ENCODE measurements at places on chromosomes 13 and 19.

GRCh38 chr13:108924541-108924940 is 295.1 kb downstream of the MYO16 start:
- DNase-seq = no peak

DNA sequence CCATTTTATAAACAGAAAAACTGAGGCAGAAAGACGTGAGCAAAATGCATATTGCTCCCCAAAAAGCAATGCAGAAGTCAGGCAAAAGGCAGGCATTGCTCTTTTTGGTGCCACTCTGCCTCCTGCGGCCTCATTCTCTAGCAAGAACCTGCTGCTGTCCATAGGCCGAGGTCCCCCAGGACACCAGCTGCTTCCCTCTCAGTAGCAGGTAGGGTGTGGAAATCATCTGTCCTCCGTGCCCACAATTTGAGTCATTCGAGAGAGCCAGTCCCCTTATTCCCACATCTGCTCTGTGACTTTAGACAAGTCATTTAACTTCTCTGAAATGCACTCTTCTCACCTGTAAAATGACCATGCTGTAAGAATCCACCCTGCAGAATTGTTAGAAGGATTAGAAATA is 50.0 kb downstream of the TNFRSF19 start:
- DNase-seq = no peak

GRCh38 chr19:13090511-13091231 is 12.0 kb downstream of the LYL1 start:
- no peak for DNase-seq

- DNase-seq = no peak
Observed at GRCh38 chr19:29187676-29188075, 25.3 kb downstream of the UQCRFS1 start.

DNA sequence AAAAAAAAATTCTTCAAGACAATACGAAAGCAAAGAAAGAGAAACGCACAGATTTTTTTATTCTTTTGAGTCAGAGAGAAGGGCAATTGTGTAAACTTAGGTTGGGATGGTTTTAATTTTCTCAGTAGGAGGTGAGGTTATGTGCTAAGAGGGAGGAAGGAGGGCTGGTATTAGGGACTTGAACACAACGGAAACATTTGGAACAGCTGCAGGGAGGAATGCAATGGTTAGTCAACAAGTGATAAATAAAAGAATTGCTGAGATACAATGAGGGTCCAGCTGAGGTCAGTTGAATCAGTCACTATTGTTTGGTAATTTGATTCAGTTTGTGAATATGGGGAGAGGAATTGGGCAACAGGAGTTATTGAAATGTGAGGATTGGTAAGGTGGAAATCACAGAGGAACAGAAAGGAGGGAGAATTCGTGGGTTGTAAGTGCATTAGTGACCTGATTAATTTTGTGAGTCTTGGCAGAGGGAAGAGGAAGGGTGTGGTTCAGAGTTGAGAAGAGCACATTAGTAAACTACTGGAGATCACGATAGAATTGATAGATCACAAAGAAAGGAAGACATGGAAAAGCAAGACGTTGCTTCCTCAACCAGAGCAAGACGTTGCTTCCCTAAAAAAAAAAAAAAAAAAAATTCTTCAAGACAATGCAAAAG is 499.5 kb upstream of the SPRY2 start:
- no peak for DNase-seq

GRCh38 chr19:44611812-44612295 is 1.5 kb upstream of the IGSF23 start:
- no peak for DNase-seq

DNA sequence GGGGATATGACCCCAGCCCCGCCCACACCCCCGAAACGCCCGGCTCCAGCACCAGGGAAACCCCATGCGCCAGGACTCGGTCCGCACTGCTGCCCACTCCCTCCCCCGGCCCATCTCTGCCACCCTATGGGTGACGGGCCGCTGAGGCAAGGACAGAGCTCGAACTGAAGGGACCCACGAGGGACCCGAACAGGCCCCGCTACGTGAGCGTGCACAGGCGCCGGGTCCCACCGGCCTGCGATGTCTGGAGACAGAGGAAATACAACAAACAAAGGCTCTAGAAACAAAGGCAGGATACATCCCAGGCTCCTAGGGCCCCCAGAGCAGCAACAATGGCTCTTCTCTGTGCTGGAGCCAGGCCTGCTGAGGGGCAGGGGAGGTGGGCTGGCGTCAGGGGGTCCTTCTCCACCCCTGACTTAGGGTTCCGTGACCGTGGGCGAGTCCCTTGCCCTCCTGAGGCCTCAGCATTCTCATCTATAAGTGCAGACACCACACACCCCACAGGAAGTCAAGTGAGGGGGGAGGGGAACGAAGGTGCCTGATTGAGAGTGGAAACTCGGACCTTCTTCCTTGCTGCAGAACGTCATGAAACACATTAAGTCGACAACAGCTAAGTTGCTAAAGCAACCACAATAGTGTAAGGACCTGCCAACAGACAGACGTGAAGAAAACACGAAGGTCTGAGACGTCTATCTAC is 3.1 kb downstream of the ABHD17A start:
- peak; percentile 77 for DNase-seq
